CD4-positive, CD25-positive, alpha-beta regulatory T cell (primary cell): ENCODE measurements at places on chromosomes 7 and 10. TPM values are rescaled to one million over a fixed set of nuclear protein-coding genes. Genes with fewer than 3 reads are reported as not detected.

LAMB1 gene
- total RNA-seq, result 0.52 TPM

TFEC gene
- 1.0 TPM for total RNA-seq

PAXIP1 gene
- total RNA-seq, result 15.1 TPM

RPS24 gene
- total RNA-seq, result 1,300 TPM

DNAH11 gene
- total RNA-seq, result not detected

C10orf90 gene
- total RNA-seq, result not detected
